NCI-H1092 (cell line): ENCODE measurements at places on chromosomes 2 and 18.

- no peak for DNase-seq
Measured at GRCh38 chr18:33159151-33159550, 281.4 kb downstream of the CCDC178 start.

- no peak for DNase-seq
Measured at GRCh38 chr18:9739516-9739915, 31.4 kb downstream of the RAB31 start.

- no peak for DNase-seq
Measured at GRCh38 chr18:8261651-8262091, 347.6 kb upstream of the RAB12 start.

GRCh38 chr2:20128506-20129330 lies 77.3 kb upstream of the LAPTM4A start:
- DNase-seq: no peak

- DNase-seq: no peak
Measured at GRCh38 chr2:189465076-189465475, 23.8 kb downstream of the WDR75 start.

- no peak for DNase-seq
Measured at GRCh38 chr2:200435379-200435778, 74.5 kb downstream of the KCTD18 start.

DNA sequence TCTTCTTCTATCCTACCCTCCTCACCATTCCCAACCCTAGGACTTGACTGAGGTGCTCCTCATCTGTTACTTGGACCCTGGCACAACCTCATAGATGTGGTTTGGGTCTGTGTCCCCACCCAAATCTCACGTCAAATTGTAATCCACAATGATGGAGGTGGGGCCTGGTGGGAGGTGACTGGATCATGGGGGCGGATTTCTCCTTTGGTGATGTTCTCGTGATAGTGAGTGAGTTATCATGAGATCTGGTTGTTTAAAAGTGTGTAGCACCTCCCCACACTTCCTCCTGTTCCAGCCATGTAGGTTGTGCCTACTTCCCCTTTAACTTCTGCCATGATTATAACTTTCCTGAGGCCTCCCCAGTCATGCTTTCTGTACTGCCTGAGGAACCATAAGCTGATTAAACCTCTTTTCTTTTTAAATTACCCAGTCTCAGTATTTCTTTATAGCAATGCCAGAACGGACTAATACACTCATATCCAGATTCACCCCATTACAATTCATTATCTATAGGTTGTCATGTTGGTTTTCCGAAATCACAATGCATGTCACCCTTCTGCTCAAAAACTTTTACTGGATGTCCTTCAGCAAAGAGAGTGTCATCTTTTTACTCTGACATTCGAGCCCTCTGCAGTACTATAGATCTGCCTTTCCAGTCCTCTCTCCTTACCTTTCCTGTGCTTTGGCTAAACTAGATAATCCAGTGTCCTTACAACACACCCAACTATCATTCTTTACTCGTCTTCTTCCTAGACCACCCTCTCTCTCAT lies 45.7 kb downstream of the APOB start:
- no peak for DNase-seq

DNA sequence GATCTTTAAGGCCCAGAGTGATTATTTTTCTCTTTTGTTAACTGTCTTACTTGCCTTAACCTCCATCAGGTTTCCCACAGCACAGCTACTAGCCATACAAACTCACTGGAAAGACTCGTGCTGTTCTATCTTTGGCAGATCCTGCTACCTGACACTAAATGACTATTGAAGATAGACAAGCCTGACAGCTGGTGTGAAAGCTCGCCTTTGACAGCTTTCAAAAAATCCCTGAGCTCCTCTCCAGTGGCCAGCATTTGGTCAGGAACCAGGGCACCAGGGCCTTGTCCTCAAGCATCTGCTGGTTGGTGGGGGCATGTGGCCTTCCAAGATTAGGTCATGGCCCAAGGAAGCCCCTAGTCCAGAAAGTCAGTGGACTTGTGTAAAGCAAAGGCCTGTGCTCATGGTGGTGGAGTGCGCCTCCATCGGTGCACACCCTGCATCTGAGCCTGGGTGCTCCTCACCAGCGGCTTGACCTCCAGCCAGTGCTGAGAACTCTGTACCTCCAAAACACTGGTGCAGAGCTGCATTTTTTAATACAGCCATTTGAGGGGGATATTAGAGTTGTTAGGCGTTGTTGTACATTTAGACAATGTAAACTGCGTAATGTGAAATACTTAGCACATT lies 158.5 kb downstream of the NCK2 start:
- no peak for DNase-seq

DNA sequence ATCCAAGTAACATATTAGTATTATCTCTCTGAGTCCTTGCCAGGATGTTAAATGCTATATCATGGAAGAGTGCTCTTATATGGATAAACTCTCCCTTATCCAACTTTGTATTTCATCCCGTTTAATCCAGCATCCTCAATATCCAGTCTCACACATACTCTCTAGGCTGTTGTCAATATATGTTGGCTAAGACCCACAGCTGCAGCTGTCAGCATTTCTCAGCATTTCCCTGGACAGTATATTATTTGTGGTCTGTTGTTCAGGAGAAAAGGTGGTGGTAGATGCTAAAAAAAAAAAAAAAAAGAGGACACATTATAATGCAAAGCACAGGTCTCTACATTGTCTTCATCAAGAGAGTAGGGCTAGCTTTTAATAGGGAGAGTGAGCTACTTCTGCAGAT lies 1368.0 kb upstream of the ZEB2 start:
- no peak for DNase-seq

DNA sequence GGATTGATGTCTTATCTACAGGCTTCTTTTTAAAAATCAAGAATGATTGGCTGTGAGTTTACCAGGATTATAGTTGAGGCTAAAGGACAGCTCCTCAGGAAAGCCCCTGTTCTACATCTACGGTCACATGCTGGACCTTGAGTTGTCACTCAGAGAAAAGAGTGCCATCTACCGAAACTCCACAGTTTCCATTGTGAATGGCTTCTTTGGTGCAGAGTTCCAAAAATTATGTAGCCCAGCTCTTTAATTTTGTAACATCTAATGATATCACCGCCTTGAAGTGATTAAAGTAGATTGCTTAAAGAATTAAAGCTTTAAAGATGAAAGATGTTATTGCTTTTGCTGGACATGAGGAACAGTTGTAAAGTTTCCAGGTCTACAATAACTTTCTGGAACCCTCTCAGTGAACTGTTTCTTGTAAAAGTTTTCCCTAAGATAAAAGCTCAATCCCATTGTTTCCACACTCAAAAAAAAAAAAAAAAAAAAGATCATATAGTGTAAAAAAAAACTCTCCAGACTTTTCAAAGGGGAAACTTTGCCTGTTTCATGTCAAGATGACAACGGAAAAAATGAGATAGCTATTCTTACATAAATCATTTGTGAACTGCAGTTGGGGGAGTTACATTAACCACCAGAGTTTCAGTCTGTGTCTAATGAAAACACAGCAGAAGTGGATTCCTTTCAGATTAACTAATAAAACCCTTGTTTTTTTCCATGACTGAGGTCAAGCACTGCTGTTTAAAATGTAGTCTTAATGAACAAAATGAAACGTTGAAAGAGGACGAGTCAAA lies 4.3 kb downstream of the COL3A1 start:
- DNase-seq: no peak

DNA sequence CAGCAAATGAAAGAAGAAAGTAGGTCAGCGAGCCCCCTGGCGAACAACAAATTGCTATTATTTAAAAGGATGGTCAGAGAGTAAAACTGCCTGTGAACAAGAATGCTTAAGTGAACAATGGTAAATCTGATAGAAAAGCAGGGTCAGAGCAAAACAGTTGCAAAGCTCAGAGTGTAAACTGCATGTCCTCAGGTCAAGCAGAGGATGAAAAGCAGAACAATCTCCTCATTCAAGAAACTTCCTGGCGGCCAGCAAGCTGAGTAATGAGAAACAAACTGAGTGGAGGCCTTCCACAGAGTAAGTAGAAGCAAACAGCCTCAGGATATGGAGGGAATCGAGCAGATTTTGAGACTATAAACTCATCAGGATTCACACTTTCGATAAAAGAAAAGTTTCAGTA lies 117.9 kb downstream of the PPP1R1C start:
- no peak for DNase-seq

DNA sequence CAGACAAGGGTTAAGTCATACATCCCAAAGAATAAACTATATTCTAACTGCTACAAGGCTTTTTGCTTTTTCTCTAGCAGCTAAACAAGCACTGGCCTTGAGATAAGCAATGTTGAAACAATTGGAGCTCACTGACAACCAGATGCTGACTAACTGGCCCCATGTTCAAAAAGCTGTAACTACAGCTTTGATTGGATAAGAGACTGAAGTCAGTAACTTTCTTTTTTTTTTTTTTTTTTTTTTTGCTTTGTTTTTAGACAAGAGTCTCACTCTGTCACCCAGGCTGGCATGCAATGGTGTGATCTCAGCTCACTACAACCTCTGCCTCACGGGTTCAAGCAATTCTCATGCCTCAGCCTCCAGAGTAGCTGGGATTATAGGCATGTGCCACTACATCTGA lies 45.4 kb upstream of the TMEM163 start:
- DNase-seq: no peak

DNA sequence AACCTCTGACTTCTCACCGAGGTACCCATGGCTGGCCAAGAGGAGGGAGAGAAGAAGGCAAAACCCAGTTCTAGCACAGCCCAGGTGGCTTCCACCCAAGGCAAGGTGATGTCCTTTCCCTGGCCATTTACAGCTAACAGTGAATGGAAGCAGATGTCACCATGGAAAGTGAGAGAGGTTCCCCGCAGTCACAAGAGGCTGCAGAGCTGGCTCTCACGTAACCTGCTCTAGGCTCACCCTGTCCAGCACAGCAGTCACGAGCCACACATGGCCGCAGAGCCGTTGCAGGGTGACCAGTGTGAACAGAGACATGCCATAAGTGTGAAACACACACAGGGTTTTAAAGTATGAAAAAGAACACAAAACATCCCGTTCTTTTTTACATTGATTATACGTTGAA lies 169.4 kb downstream of the TNS1 start:
- DNase-seq: no peak

DNA sequence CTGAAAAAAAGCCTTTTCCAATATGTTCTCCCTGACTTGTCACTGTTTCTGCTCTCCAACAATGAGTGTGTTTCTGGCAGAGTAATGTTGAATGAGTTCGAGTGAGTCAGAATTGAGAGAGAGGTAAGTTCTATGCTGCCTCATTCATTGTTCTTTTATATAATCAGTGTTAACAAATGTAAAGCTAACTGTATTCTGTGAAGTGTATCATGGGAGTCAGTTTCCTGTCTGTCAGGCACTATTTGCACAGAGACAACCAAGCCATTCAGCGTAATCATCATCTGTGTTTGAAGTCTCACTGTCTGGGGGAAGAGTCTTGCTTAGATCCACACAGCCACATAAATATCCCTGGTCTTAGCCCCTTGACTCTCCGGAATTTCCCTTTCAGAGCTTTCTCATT lies 22.0 kb upstream of the UPP2 start:
- no peak for DNase-seq

DNA sequence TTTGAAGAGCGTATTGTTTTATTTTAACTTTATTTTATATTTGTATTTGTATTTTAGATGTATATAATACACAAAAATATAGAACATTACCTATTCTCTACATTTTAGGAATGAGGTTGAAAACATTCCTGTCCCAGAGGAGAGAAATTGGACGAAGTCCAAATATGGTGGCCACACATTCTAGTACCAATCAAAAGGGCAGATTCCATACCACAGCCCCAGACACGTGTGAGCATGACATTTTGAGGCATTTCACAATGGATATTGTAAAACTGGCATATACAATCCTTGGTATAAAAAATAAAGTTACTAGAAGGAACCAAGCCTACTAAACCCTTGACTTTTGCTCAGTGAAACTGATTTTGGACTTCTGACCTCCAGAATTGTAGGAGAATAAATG lies 50.6 kb downstream of the C2orf76 start:
- no peak for DNase-seq

- no peak for DNase-seq
Measured at GRCh38 chr2:102660574-102660973, 41.2 kb downstream of the SLC9A2 start.

GRCh38 chr2:12501469-12502158 lies 215.1 kb upstream of the TRIB2 start:
- no peak for DNase-seq

GRCh38 chr2:177335917-177336450 lies 56.6 kb upstream of the AGPS start:
- no peak for DNase-seq

GRCh38 chr18:50744253-50744652 lies 75.6 kb downstream of the MRO start:
- no peak for DNase-seq

DNA sequence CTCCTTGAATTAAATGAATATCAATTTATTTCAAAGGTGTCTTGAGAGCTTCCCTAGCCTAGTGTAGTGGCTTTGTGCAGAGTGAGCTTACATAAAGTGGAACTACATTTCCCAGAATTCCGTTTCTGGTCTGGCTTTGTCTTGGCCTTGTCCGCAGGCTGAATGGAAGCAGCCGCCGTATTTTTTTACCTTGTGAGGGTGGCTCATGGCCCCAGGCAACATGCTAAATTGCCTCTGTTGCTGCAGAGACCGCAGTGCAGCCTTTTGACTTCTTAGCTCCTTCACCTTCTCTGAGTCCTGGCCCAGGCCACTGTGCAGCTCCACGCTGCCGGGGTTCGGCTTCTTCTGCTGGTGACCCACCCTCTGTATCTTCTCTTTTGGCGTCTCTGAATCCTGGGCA lies 114.8 kb upstream of the SLC38A11 start:
- DNase-seq: no peak

DNA sequence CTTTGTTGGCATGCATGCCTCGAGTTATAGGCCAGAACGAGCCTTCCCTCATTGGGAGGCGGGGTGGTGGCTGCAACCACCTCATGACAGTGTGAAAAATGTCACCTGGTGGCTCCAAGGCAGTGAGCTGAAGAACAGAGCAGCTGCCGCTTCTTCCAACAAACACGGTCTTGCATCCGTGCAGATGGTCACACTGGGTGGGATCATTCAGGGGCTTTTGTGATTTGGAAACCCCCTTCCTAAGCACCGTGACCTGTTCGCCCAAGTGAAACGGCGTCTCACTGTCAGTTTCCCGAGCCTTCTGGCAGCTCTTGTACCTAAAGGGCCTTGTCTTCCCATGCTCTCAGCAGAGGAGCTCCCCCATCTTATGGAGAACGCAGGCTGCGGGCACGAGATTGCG lies 159.7 kb downstream of the NAPG start:
- no peak for DNase-seq

- DNase-seq: no peak
Measured at GRCh38 chr2:105576050-105576439, 168.7 kb upstream of the NCK2 start.

GRCh38 chr18:10050956-10051355 lies 137.1 kb downstream of the VAPA start:
- no peak for DNase-seq

- no peak for DNase-seq
Measured at GRCh38 chr18:34583895-34584294, 126.2 kb upstream of the DTNA start.

- DNase-seq: no peak
Measured at GRCh38 chr2:217947383-217948350, 55.1 kb downstream of the TNS1 start.

- DNase-seq: no peak
Measured at GRCh38 chr2:198695879-198696278, 761.9 kb downstream of the SATB2 start.
